Lower lobe of right lung (tissue), 2 donors: ENCODE measurements at places on chromosomes 4 and X.

DNA sequence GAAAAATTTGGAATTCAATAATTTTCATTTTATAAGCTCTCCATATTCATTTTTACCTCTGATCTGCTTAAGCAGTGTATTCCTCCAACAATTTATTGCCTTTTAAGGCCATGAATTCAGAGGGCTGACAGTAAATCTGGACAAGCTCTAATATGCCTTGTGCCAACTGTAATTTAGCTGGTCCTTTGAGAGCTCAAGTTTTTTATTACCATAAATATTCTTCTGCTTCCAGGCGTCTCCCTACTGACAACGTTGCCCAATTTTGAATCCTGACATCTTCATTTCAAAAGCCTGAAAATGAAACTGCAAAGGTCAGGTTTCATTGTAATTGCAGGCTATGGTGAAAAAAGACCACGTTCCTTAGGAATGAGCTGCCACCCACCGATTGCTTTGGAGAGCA lies 95.8 kb upstream of the GEMIN8 start:
- DNase-seq = no peak

- no peak for DNase-seq
These were observed 56.7 kb downstream of the SPINK2 start for GRCh38 chr4:56764775-56765174.

- DNase-seq = no peak
These were observed 33.4 kb downstream of the SYTL4 start for GRCh38 chrX:100698551-100698950.

- no peak for DNase-seq
These were observed 70.9 kb upstream of the UGT2B7 start for GRCh38 chr4:69025191-69025998.

GRCh38 chr4:84126061-84126787 lies 372.9 kb downstream of the NKX6-1 start:
- DNase-seq = no peak

DNA sequence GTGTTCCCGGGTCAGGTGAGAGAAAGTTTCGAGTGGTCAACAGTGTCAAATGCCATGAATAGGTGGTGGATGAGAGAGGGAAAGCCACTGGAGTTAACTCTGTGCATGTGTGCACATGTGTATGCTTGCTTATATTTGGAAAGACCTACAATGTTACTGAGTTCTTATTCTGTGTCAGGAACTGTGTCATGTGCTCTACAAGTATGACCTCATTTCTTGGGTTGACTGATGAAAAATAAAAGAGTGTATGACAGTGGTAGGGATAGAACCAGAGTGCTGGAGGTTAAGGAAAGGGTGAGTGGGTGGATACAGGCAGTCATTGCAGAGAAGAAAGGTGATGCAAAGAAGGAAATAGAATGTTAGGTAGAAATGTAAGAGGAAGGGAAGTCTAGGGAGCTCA lies 22.1 kb upstream of the DGKK start:
- no peak for DNase-seq

DNA sequence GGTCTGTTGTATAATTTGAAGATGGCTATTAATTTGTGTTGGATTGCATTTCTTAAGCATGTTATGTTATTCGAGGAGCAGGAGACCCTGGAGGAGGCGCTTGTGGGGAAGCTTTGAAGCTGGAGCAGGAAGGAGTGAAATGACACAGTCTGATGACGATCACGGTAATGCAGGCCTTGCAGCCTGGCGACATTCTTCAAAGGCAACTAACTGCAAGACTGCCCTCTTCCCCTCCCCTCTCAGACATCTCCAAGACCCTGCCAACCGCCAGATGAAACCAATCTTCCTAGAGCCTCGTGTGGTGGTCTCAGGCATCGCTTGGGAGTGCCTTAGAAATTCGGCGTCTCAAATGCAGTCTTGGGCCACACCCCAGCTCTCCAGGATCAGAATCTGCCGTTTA lies 16.1 kb downstream of the CLCN4 start:
- DNase-seq = no peak

- DNase-seq = no peak
These were observed 20.7 kb downstream of the USP53 start for GRCh38 chr4:119233191-119233590.

DNA sequence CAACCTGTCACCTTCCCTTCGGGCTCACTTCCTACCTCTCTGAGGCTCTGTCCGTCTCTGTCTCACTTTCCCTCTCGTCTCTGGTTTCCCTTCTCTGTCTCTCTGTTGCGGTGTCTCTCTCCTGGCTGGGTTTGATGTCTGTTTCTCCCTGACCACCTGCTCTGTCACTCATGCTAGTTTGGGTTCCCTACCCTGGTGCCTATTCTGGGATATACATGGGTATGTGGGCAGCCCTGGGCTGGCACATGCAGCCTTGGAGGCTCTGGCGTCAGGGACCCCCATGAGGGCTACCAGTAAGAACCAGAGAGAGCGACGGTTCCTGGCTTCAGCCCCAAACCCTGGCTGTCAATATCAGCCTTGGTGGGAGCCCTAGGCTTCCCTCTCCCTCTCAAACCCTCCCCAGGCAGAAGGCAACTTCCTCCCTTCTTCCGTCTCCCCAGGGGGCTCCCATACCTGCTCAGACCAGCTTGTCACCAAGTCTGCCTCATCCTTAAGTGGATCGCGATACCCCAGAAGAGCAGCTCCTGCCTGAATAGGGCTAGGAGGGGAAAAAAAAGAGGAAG lies 314 bp downstream of the DNASE1L1 start:
- DNase-seq = no peak

GRCh38 chrX:54944816-54945215 lies 24.2 kb downstream of the TRO start:
- no peak for DNase-seq

DNA sequence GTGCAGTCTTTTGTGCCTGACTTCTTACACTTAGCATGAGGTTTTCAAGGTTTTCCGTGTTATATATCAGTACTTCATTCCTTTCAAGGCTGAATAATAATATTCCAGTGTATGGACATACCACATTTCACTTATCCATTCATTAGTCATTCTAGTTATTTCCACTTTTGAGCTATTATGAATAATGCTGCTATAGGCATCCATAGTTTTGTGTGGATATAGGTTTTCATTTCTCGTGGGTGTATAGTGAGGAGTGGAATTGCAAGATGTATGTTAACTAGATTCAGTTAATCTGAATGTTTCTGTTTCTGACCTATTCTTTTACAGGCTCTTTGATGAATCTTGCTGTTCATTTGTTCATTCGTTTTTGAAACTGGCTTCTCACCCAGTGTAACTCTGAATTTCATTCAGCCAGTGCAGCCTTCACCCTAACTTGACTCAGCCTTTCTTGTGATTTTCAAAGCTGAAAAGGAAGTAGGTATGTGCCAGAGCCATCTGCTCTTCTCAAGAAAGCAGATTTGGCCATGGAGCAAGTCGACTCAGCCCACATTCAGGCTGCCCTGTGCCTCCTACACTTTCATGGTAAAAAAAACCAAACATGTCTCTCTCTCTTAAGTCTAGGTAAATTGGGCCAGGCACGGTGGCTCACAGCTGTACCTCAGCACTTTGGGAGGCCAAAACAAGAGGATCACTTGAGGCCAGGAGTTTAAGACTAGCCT lies 56.3 kb upstream of the NOCT start:
- DNase-seq = no peak

DNA sequence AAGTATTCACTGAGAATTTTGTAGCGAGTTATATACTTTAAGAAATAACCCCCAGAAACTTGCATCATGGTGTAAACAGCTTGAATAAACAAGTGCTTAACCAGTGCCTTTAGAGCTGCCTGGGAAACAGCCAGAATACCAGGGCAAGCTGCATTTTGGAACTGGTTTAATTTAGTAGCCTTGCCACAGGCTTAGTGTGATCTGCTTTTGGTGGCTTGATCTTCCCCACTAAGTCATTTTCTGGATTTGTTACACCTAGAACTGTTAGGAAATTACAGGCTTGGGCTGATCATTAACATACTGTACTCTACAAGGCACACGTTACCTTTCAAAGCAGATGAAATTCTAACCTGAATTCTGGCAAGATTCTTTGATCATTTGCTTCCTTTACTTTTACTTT lies 35.4 kb downstream of the NPNT start:
- no peak for DNase-seq

DNA sequence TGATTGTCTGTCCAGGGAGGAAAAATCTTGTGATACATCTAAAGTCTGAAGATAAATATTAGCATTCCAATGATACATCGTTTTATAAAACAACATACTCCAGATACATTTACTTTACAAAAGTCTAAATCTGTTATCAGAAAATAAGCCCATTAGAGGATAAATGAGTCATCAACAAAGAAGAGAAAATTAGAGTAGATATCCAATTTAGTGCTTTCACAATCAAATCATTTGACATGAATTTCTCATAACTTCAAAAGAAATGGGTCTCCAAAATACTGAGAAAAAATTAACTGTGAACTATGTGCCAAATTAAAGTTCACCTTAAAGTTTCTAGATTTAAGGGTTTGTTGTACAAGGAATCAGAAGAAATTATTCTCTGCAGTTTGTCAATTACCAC lies 213.8 kb downstream of the ANK2 start:
- DNase-seq = no peak

GRCh38 chr4:125765941-125766340 lies 451.2 kb downstream of the FAT4 start:
- no peak for DNase-seq

- DNase-seq = no peak
These were observed 35.3 kb downstream of the ERVMER34-1 start for GRCh38 chr4:52715914-52716313.

GRCh38 chrX:9529223-9529622 lies 64.4 kb downstream of the TBL1X start:
- DNase-seq = no peak

GRCh38 chr4:146545102-146545501 lies 23.4 kb upstream of the SLC10A7 start:
- DNase-seq = no peak

DNA sequence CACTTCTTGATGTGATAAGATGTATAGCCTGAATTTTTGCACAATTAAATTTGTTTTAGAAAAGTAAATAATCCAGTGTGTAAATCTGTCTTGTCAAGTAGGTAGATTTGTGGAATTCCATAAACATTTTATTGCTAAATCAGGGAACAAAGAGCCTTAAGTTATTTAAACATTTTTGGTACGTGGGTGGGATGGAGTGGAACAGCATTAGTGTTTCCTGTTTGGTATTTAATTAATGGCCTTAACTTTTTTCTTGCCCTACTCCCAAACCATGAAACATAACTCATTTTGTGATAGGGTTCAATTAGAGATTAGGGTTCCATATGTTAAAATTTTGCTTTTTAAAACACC lies 5.1 kb downstream of the NUDT9 start:
- DNase-seq = no peak

GRCh38 chr4:121199742-121200561 lies 35.8 kb upstream of the TNIP3 start:
- no peak for DNase-seq

DNA sequence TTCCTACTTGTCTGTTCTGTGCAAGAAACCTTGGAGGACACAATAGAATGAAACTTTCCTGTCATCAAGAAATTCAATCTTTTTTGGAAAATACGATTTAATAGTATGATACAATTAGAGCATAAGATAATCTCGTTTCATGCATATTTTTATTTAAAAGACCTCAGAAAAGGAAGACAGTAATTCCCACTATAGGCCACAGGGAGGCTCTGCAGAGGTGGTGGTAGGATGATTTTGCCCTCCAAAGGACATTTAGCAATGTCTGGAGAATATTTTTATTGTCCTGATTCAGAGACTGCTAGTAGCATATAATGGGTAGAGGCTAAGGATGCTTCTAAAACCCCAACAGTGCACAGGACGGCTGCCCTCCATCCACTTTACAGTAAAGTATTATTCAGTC lies 68.7 kb downstream of the PAK3 start:
- DNase-seq = no peak

DNA sequence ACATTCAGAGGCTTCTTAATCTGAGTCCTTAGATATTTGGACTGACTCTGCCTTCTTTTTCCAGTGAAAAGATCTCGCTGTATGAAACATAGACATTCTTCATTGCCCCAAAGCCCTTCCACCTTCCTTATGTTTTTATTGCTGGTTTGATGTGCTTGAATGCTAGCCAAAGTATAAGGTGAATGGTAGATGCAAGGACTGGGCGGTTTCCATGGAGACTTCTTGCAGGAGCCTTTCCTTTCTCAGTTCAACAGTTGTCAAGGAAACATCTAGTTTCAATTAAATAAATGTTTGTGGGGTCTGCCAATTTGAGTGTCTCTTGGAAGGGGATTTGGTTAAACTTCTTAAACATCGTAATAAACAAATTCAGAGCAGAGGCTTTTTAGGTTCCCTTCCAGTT lies 46.0 kb downstream of the REPS2 start:
- DNase-seq = no peak

DNA sequence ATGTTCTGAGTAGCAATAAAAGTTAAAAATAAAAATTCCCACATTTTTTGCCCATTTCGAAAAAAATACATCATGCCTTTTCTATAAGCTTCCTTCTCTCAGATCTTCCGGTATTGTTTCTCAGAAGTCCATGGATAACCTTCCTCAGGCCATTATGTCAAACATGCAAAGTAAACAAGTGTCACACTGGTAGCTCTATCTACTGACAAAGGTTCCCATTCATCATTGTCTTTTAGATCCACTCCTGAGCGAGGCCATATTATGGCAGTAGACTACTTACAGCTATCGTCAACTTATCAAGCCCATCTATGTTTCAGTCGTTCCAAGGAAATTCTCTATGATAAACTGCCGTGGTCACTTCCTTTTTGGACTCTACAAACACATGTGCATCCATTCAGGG lies 1068.2 kb downstream of the GLUD2 start:
- DNase-seq = no peak

DNA sequence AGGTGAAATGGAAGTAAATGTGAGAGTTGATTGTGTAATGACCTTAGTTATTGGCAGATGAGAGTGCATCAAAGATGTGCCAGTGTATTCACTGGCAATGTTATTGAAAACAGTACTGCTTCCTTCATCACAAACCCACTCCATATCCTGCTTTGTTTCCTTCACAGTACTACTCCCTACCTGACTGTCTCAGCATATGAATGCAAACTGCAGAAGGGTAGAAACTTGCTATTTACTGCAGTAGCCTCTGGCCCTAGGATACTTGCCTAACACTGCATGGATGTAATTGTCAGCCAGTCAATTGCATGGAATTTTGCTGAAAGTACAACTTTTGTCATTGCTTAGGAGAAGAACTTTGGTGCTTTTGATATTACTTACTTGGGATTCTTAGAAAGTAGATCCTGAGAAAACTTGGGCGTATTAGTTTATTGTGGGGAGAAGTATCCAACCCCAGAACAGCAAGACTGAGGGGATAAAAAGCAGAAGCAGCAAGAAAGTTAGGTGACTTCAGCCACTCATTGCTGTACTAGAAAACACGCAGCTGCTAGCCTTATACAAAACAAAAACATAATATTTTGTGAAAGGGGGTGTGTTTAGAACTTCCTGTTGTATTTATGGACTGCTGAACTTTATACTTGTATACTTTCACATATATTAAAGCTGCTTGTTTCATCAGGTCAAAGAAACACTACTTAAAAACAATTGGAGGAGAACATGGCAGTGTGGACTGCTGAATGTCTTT lies 219.0 kb downstream of the CCNG2 start:
- DNase-seq = no peak

GRCh38 chr4:170198747-170199146 lies 109.0 kb upstream of the AADAT start:
- DNase-seq = no peak

GRCh38 chrX:37871626-37872302 lies 24.4 kb upstream of the DYNLT3 start:
- DNase-seq = no peak

- peak; percentile 37 for DNase-seq
These were observed 1.8 kb downstream of the ATP11C start for GRCh38 chrX:139930916-139931645.
